ENCODE measurements at places on chromosomes 16 and 17.

GRCh38 chr17:65660947-65661346 is 99.5 kb upstream of the AXIN2 start:
- DNase-seq, result no peak

DNA sequence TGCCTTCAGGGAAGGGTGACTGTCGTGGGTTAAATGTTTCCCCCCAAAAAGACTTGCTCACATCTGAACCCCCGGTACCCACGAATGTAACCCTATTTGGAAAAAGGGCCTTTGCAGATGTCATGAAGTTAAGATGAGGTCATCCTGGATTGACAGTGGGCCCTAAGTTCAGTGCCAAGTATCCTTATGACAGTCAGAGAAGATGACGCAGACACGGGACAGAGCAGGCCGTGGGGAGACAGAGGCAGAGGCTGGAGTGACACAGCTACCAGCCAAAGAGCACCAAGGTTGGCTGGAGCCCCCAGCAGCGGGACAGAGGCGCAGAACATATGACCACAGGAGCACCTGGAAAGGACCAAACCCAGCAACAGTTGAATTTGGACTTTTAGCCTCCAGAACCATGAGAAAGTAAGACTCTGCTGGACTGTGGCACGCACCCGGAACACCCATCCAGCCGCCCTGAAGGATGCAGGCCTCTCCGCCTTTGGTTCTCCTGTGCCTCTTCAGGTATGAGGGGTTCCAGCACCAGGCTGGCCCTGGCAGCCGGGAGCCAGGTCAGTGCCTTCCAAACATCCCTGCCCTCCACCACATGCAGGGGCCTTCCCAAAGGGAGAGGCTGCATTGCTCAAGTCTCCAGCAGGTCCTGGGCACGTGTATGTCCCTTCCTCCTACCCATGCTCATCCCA is 104.0 kb downstream of the FOXL1 start:
- DNase-seq, result no peak

- DNase-seq, result no peak
These were observed 25.1 kb upstream of the NOS2 start for GRCh38 chr17:27825459-27825858.

DNA sequence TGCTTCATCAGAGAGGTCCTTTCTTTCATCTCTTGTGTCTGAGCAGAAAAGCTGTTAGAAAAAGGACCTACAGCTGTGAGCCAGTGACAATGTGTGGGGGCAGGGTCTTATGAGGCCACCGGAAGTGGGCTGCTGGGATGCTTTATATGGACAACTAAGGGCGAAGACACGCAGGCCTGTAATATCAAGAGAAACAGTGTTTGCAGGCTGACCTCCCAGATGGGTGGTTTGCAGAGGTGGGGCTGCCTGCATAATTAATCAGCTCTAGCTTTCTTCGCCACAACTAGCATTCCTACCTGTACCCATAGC is 30.4 kb upstream of the SALL1 start:
- DNase-seq, result no peak

DNA sequence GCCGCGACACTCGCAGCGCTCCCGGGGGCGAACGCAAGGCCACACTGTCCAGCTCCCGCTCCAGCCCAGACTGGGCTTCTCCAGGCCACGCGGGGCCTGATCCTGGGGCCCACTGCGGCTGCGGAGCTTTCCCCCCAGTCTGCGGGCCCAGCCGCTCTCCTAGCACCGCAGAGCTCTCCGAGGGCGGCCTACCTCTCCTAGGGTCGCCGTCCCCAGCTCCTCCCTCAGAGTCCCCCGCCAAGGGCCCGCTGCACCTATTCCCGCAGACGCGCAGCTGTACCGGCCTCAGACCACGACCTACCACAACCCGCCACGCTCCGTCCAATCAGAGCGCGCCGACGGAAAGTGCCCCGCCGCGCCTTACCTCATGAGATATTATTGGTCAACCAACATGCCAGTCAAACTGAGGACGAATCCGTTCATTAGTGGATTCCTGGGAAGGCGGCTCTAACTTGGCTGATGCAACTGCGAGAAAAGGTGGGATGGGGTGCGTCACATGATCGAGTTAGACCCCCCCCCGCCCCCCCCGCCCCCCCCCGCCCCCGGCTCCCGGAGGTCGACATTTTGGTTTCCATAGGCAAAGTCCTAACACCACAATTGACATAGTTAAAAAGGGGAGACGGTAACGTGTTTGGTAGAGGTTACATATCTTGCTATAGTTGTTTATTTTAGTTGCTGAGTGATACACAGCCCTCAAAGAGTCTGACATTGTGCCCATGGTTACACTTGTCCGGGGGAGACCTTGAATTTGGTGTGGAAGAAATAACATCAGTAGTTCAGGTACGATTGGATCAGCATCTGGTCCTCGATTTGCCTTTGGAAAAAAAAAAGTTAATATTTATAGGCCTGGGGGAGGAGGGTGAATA is at the start of gene AARS1:
Gene AARS1, minus strand, starts transcription at position 278 of the 866 bp plus-strand sequence. CDS start 6,743 bp downstream, outside the sequence.
- DNase-seq, result peak; percentile 92

Measured in NCI-H2081 treated with DMSO at 0.1 percent for 48 hours (cell line).